ENCODE measurements at places on chromosomes 7 and 10.

- peak; percentile 92 for DNase-seq
Measured at GRCh38 chr7:1458683-1459511, at the start of gene MICALL2. TSS of gene MICALL2 (minus strand) at chr7:1459470. CDS start at chr7:1459326, 144 bp downstream.

DNA sequence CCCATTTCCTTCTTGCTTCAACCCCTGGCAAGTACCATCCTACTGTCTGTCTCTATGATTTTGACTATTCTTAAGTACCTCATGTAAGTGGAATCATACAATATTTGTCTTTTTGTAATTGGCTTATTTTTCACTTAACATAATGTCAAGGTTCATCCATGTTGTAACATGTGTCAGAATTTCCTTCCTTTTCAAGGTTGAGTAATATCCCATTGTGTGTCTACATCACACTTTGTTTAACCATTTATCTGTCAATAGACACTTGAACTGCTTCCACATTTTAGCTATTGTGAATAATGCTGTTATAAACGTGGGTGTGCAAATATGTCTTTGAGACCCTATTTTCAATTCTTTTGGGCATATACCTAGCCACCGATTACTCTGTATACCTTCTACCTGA lies 14.0 kb upstream of the CDK14 start:
- no peak for DNase-seq

- no peak for DNase-seq
Measured at GRCh38 chr10:60576130-60577069, 186.7 kb upstream of the ANK3 start.

- peak; percentile 81 for DNase-seq
Measured at GRCh38 chr10:5291501-5292195, 73.1 kb upstream of the UCN3 start.

Data from spleen (tissue), 13 donors.